ENCODE measurements at places on chromosomes 1 and 21.

DNA sequence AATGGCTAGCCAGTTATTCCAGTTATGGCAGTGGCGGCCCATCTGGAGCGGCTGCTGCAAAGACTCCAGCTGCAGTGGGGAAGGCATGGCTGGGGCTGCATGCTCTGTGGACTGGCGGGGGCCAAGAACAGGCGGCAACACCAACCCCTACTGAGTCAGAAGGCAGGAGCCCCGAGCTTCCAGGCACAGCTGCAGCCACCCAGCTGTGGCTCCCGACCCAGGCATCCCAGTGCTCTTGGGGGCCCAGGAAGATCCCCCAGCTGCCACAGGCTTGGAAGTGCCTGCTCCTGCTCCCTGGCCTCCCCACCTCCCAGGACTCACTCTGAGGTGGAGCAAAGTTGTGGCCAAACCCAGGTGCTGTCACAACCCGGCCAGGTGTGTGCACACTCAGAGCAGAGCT, 317.0 kb upstream of the RRP15 start:
- no peaks in the 10 kb centered on the region for H3K36me3 ChIP-seq
- H3K27me3 ChIP-seq = no peaks in the 10 kb centered on the region
- no peak overlapping the region for H3K27ac ChIP-seq
- no peak for DNase-seq
- no peak overlapping the region for H3K4me3 ChIP-seq

- H3K4me3 ChIP-seq = no peak overlapping the region
- H3K4me1 ChIP-seq = no peaks in the 10 kb centered on the region
Measured at GRCh38 chr1:93811326-93812065, 67.5 kb downstream of the DNTTIP2 start.

DNA sequence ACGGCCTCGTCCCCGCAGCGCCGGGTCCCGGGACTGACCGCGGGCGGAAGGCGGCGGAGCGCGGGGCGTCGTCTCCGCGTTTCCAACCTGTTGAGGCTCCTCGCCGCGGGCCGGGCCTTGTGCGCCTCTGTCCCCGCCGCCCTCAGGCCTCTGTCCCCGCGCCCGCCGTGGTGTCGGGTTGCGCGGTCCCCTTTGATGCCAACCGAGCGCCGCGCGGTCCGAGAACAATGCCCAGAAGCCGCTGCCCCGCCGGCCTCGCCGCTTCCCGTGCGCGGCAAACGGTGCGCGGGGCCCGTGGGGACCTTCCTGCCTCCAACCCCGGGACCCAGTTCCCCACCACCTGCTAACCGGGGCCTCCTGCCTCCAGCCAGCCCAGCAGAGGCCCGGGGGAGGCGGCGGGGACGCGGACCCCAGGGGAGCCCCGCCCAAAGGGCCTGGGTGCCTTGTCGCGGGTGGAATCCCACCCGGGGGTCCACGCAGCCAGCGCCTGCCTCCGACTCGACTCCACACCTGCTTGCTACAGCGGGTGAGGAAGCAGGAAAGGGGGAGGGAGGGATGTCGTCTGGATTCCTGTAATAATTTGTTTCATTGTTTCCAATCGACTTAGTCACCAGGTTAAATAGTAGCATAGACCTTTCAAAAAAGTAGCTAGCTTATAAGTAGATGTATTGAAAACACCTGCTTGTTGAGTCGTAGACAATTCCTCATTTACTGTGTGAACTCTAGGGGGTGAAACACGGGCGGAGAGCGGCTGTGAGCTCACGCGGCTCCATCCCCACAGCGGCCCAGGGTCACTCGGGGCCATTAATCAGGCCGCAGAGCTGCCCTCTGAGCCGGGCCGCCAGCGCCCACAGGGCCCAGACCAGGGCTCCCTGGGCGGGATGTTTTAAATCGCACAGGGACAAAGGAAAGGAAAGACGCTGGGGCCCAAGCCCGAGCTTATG, 1.1 kb downstream of the COL18A1 start:
- no peaks in the 10 kb centered on the region for H3K27me3 ChIP-seq
- peak overlapping the region; percentile 85 for H3K4me3 ChIP-seq
- H3K36me3 ChIP-seq = no peaks in the 10 kb centered on the region

GRCh38 chr1:65615859-65616258, 176.8 kb upstream of the PDE4B start:
- H3K27ac ChIP-seq = no peak overlapping the region
- H3K36me3 ChIP-seq = no peaks in the 10 kb centered on the region
- H3K4me3 ChIP-seq = no peak overlapping the region
- no peaks in the 10 kb centered on the region for H3K4me1 ChIP-seq
- H3K27me3 ChIP-seq = no peaks in the 10 kb centered on the region

DNA sequence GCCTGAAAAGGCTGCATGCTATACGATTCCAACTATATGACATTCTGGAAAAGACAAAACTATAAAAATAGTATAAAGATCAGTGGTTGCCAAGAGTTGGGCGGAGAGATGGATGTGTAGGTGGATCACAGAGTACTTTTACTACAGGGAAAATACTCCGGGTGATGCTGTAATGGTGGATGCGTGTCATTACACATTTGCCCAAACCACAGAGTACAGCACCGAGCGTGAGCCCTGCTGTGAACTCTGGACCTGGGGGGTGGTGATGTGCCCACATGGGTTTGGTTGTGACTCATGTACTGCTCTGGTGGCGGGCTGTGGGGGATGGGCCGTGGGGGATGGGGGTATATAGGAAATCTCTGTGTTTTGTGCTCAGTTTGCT, 162.7 kb upstream of the COL6A1 start:
- H3K4me3 ChIP-seq = no peak overlapping the region
- no peaks in the 10 kb centered on the region for H3K36me3 ChIP-seq
- no peak for DNase-seq
- no peak overlapping the region for H3K27ac ChIP-seq

GRCh38 chr1:16484501-16484835, 29.6 kb downstream of the RNU1-1 start:
- no peak overlapping the region for H3K27ac ChIP-seq
- no peaks in the 10 kb centered on the region for H3K4me1 ChIP-seq
- no peaks in the 10 kb centered on the region for H3K27me3 ChIP-seq
- H3K4me3 ChIP-seq = no peak overlapping the region

DNA sequence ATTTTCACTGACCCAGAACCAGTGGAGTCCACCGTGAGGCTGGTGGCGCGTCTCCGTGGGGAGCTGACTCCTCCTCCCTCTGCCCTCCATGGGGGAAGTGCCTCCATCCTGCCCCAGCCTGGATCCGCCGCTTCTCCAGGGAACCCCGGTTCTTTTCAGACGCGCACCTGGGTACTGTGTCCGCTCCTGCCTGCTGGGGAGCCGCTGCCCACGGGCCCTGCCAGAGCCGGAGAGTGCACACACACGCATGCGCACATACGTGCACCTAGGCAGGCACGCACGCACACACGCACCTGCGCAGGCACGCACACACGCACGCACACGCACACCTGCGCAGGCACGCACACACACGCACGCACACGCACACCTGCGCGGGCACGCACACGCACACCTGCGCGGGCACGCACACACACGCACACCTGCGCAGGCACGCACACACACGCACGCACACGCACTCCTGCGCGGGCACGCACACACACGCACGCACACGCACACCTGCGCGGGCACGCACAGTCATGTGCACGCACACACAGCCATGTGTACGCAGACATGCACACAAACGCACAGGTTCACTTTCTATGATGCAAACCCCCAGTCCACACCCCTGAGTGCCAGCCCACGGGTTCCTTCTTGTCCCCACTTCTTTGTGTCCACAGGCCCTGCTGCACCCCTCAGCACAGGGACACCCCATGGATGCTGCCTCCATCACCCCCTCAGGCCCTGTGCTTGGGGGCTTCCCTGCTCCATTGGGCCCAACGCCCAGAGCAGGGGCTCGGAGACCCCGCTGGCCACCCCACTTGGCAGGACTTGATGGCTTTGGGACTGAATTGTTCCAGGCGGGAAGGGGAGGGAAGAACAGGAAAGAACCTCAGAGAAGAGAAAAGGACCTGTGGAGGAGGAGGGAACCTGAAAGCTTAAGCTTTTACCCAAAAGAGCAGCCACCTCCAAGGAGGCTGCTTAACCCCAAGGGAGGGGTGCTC, 42.7 kb downstream of the MORN1 start:
- H3K27ac ChIP-seq = no peak overlapping the region
- H3K27me3 ChIP-seq = no peaks in the 10 kb centered on the region
- no peak overlapping the region for H3K4me3 ChIP-seq
- H3K36me3 ChIP-seq = no peaks in the 10 kb centered on the region
- no peak for DNase-seq
- peaks cover 10% of the 10 kb centered on the region for H3K4me1 ChIP-seq
